ENCODE measurements at places on chromosomes 16 and 17.

GRCh38 chr16:8237452-8237851 lies 352.9 kb downstream of the TMEM114 start:
- DNase-seq: no peak

- DNase-seq: no peak
Observed at GRCh38 chr16:17776888-17777287, 306.1 kb upstream of the XYLT1 start.

GRCh38 chr17:15935891-15936290 lies 9.0 kb upstream of the ADORA2B start:
- no peak for DNase-seq

DNA sequence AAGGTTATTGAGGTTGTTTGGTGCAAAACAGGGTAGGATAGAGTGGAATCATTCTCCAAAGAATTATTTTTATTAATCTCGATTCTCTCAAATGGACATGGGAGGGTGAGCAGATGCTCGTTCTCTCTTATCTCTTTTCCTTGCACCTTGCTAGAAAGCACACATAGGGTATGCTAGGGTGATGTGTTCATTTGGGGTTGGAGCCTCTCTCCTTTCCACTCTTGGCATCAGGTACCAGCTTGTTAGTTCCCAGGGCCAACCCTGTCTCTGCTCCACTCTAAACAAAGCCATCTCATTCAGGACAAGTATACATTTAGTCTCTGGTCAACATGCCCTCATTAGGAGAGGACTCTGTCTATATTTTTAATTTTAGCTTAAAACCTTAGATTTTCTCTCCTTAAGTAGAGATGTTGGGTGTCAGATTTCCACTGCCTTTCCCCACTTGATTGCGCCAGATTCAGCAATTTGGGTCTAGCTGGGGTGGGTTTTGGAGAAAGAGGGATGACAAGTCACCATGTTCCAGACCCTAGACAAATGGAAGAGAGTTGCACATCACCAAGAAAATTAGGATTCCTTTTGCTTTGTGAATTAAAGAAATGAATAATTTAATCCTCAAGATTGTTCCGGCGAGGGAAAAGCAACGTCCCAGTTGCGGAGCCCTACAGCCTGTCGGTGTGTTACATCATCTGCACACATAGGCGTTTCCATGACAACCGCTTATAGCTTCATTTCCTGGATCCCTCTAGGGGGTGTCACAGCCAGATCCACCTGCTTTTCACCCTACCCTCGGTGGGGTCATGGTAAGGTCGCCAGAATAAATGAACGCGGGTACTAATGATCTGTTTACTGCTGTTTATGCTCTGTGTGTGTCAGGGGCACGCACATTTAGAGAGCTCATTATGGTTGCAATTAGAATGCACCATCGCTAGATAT lies 41.6 kb downstream of the SNX11 start:
- no peak for DNase-seq

GRCh38 chr17:28474111-28474531 lies 677 bp downstream of the SLC13A2 start:
- DNase-seq: no peak
